OCI-LY7 (cell line): ENCODE measurements at places on chromosomes 7 and 10. TPM values are rescaled to one million over a fixed set of nuclear protein-coding genes. Genes with fewer than 3 reads are reported as not detected.

Gene PRKAR2B
- total RNA-seq: 210 and 290 TPM in 2 replicates

Gene PRTFDC1
- not detected in 2 replicates for total RNA-seq

DNA sequence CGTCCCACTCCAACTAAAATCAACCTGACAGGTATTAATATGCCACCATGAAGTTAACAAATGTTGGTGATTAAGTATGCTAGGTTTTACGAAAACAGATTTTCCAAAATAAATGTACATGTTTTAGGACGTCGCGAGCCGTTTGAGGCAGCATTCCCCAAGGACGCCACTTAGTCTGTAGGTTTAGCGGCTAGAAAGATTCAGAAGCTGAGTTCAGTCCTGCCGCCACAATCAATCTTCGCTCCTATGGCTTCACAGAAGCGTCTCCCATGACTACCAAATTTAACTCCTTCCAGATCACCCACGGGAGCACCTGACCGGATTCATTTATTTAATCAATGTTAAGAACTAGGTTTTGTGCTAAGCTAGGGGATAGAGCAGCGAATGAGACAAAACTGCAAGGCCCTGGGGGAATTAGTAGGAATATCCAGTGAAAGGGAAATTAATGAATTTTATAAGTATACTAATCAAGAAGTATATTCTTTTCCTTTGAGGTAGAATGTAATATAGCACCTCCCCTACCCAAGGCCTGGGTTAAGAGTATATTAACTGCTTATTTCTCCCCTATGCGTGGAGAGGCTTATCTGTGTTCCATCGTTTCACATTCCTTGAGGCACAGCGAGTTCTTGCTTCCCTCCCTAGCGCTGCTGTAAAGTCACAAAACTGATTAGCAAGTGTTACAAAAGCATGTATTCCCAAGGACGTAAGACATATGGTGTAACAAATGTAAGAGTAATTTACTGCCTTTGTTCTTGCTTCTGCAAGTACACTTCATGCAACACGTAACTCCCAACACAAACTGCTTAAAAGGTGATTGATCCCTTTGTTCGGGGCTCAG lies 994 bp upstream of the CYP51A1 start:
- peak; percentile 33 for DNase-seq

Gene MRPS17
- 18.0 and 23.2 TPM in 2 replicates for total RNA-seq
